ENCODE measurements at places on chromosomes 2 and 18.

GRCh38 chr18:33505798-33506197 lies 65.3 kb upstream of the CCDC178 start:
- DNase-seq, result no peak

DNA sequence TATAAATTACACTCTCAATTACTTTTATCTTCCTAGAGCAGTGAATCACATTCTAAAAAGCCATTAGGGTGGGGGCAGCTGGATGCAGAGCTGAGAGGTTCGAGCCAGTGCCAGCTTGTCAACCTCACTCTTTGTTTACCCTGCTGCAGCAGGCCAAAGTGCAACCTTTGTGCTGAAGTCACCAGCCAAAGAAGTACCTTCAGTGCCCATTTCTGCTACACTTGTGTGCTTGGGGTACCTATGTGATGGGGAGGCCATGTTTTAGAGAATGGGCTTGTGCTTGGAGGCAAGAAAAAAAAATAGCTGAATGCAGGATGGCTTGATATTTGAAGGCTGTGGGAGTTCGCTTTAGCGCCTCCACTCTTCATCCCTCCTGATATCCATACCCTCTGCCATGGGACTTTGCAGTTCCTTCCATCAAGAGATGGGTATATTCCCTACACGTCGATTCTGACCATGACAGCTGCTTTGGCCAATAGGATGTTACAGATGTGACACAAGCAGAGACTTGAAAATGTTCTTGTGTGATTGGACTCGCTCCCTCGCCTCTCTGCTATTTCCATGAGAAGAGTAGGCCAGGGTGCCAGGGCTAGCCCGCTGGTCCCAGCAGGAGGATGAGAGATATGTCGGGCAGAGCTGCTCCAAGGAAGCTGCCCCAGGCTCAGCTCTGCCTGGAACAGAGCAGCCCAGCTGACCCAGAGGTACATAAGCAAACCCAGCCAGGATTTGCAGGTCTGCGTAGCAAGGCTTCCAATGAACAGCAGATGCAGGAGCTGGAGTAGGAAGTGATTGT lies 12.7 kb upstream of the FZD5 start:
- no peak for DNase-seq

- no peak for DNase-seq
These were observed 17.1 kb upstream of the ZNF236 start for GRCh38 chr18:76805221-76805620.

DNA sequence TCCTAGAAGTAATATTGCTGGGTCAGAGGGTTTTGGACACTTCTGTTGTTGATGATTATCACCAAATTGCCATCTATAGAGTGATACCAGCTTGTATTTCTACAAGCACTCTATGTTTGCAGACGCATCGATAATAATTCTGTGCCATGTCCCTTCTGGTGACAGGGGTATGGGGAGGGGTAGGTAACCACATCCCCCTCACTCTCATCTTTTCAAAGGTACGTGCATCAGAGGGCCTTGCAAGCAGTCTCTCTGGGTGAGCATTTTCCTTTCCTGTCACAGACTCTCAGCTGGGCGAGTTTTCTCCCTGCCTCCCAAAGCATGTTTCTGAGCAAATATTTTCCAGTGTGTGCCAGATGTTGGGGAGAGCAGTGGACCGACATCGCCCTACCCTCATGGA lies 98.0 kb downstream of the SMAD7 start:
- no peak for DNase-seq

DNA sequence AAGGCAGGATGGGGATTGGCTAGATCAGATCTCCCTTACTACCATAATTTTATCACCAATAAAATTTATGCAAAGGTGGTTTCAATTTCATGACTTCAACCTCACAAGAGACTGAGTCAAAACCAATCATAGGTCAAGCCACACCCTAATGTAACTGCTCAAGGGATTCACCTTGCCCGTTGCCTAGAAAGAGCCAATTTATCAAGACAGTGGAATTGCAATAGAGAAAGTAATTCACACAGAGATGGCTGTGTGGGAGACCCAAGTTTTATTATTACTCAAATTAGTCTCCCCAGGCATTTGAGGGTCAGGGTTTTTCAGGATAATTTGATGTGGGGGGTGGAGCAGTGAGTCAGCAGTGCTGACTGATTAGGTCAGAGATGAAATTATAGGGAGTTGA lies 340.6 kb downstream of the RND3 start:
- no peak for DNase-seq

DNA sequence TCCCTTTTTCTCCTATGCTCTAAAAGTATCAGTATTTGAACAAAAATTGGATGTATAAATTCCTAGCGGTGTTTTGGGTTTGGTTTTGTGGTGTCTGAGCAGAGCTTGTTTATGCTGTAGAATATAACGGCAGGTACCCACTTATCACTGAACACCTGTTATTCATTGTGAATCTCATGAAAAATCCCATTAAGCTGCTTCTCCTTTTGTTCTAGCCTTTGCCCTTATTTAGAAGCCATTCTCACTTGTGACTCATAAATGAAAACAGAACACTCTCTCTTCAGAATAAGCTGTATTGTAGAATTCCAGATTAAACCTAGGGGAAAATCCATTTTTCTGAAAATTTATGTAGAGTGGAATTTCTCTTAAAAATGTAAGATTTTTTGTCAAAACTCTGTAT lies 104.0 kb downstream of the PRPF40A start:
- DNase-seq, result no peak

GRCh38 chr2:226295681-226296080 lies 503.9 kb downstream of the IRS1 start:
- DNase-seq, result no peak

DNA sequence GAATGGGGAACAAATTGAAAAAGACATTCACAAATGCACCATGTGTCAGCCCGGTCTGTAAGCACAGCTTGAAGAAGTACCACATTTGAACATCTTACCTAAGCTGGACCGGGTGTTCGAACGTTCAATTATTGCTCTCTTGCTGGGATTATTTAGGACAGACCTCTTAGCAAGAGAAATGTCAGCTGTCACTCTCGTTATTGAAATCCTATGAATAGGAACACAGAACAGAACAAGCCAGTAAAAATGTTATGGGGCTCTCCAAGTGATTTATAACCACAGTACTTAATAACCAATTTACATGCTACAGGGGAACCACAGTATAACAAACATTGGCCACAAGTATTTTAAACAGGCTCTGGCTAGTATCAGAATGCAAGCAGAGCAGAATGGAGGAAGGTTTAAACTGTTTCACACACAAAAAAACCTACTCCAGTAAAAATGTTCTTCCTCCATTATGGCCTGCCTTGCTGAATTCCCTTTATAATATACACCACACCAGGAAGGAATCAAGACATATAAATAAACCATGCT lies 32.5 kb upstream of the ARL5A start:
- DNase-seq, result no peak

GRCh38 chr2:165868211-165868610 lies 74.2 kb upstream of the GALNT3 start:
- no peak for DNase-seq

GRCh38 chr18:62080172-62080900 lies 106.5 kb downstream of the PIGN start:
- no peak for DNase-seq

DNA sequence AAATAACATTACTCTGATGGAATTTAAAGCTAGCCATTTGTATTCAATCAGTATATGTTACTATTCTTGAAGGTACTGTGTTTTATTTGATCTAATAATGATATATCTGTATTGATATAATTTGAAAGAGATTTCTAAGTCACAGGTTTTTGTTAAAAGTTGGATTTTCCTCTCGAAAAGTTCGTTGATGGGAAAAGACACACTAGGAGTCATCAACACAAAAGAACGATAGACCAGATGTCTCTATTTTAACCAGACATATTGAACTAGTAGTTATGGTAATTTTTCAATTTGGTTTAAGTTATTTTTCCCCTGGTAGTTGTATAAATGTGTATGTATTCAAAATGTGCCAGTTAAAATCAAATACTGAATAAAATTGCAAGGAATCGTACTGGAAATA lies 2.5 kb downstream of the ASXL3 start:
- DNase-seq, result no peak

- DNase-seq, result no peak
These were observed 855.1 kb downstream of the TMEM182 start for GRCh38 chr2:103616891-103617290.

GRCh38 chr2:240631548-240632305 lies 6.4 kb downstream of the GPR35 start:
- no peak for DNase-seq

- no peak for DNase-seq
These were observed 2.2 kb downstream of the PLEKHA3 start for GRCh38 chr2:178482437-178482836.

DNA sequence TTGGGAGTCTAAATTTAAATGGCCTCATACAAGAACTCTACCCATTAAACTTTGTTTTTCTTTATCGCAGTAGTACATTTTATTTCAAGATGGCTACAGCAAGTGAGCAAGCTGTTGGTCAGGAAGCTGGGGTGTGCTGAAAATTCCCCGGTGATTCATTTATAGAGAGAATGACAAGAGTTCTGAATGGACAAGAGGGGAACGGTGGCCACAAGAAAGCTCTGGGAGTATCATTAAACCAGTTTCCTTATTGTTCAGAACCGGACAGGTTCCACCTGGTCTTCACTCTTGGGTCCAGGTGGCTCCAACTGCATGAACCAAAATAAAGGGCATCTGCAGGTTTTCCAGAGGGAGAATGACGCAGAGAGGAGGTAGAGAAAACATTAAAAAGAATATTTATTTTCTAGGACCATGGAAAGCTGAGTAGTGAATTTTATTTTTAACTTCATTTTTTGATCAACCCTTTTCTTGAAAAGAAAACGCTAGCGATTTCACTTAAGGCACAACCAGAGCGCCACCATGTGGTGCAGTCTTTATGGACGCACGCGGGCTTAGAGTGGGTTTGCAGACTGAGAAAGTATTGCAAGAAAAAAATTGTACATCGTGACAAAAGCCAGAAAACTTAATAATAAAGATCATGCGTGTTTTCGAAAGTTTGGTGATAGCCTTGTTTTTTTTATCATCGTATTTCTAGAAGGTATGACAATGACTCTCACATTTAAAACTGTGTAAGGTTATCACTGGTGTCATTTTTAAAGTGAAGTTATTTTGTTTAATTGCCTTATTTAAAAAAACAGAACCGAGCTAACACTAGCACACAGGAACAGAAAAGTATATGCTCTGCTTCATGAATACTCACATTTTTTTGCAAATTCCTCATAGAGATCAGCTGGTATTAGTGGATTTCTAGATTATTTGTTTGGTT lies 97.9 kb upstream of the NOL4 start:
- DNase-seq, result no peak

GRCh38 chr2:47483191-47483590 lies 80.2 kb downstream of the MSH2 start:
- no peak for DNase-seq

GRCh38 chr2:127355407-127356008 lies 32.3 kb downstream of the MAP3K2 start:
- peak; percentile 7 for DNase-seq

DNA sequence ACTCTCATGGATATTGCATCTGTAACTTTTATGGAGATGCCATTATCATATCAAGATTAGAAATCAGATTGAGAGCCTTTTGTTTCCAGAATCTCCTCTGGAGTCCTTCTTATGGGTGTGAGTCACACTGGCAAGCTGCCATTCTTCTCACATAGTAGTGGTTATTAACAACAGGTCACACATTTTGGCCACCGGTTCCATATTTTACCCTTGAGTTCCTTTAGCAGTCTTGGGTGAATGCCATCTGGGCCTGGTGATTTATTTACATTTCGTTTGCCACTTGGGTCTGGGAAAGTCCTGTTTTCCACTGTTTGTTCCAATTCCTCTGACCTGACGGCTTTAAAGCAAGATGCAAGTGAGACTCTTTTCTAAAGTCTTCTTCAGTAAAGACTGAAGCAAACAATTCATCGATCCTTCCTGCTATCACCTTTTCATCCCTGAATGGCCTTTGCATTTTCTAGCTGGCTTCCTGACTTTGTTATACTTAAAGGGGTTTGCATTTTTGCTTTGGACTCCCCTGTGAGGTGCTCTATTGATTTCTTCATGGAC lies 80.5 kb upstream of the CAVIN2 start:
- DNase-seq, result no peak

- DNase-seq, result no peak
These were observed 32.5 kb upstream of the CD28 start for GRCh38 chr2:203673933-203674332.

GRCh38 chr2:133967326-133967725 lies 286.5 kb upstream of the MGAT5 start:
- no peak for DNase-seq

- DNase-seq, result no peak
These were observed 2.9 kb downstream of the RNF149 start for GRCh38 chr2:101305492-101306078.

- DNase-seq, result no peak
These were observed 199.6 kb downstream of the HRH4 start for GRCh38 chr18:24659827-24660720.

GRCh38 chr2:29235411-29235810 lies 120.2 kb downstream of the CLIP4 start:
- DNase-seq, result no peak

DNA sequence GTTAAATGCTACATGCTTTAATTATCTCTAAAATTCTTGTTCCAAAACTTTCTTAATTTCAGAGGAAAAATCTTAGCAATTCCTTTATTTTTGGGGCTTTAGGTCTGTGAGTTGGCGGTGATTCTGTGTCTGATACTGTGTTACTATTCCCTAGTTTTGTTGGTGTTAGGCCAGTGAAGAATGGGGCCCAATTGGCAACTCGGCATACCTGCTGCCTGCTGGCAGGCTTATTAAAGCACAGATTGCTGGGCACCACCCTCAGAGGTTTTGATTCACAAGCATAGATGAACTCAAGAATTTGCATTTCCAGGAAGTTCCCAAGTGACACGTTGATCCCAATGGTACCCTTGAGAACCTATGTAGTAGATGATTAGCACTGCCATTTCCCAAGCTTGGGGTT lies 101.6 kb downstream of the OSBPL6 start:
- no peak for DNase-seq

DNA sequence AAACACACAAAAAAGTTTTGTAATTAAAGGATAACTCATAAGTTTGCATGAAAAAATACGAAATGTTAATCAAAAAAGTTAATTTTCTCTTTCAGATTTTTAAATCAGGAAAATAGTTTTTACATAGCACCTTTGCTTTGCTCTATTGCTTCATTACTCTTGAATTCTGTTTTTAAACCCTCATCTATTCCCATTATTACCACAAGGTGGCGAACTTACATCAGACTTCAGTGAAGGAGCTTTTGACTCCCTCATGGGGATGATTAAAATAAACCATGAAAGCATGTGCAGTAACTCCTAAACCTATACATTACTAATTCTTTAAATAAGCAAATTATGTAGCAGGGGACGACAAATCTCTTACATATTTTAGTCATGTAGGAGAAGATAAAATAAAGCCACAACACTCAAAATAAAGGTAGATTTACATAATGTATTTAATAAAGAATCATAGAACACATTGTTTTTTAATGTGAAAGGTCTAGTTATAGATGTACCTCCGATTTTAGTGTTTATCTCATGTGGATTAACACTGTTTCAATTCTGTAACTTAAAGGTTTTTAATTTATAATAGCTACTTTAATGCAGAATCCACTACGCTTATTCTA lies 105.2 kb downstream of the NETO1 start:
- DNase-seq, result no peak

DNA sequence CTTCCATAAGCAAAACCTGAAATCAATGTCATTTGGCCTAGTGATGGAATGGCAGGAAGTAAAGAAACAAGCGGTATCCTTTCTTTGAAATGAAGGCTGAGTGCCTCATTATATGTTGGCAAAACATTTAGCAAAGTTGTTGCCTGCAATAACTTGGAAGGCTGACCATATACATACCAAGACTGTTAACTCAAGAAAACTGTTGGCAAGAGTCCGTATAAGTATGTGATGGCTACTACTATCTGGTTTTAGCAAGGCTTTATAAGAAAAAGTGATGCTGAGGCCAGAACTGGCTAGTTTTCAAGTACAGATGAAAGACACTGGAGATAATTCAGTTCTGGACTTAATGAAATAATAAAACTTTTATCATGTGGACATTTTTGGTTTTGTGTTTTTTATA lies 356.2 kb downstream of the ZNF521 start:
- no peak for DNase-seq
